Ureter (tissue), 1 donor: ENCODE measurements at places on chromosomes 2 and 18.

DNA sequence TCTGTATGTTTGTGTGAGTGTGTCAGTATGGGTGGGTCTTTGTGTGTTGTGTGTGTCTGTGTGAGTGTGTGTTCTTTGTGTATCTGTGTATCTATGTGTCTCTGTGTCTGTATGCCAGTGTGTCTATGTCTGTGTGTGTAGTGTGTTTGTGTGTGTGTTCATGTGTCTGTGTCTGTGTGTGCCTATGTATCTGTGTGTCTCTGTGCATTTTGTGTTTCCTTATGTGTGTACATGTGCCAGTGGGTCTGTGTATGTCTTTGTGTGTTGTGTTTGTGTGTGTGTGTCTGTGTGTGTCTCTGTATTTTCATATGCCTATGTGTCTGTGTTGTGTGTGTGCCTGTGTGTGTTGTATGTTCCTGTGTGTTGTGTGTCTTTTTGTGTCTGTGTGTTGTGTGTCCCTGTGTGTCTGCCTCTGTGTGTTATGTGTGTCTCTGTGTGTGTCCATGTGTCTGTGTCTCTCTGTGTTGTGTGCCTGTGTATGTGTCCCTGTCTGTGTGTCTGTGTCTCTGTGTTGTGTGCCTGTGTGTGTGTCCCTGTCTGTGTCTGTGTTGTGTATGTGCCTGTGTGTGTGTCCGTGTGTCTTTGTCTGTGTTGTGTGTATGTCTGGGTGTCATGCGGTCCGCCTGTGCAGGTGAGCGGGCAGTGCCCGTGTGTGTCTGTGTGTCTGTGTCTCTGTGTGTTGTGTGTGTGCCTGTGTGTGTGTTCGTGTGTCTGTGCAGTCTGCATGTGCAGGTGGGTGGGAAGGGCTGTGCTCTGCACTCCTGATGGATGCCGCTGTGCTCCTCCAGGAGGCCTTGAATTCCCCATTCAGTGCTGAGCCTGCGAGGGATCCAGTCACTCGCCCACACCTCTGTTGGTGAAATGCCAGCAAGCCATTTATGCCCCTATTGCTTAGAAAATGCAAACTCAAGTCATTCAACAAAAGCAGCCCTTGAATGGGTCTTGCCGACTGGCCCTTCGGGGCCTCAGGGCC lies 37.4 kb downstream of the KLHL29 start:
- DNase-seq: peak; percentile 19

DNA sequence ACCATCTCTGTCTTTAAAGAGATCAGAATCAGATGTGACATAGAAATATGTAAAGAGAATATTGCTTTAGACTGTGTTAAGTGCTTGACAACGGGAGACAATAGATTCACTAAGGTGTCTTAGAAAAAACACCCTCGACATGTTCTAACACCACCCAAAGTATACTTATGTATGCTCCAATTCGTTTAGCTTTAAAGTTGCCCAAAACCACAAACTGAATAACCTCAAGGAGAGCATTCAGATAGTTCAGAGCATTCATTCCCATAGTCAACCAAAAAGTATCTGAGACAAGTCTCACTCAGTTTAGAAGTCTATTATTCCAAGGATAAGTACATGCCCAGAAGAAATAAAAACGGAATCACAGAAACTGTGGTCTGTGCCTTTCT lies 96.4 kb downstream of the KYNU start:
- no peak for DNase-seq

- no peak for DNase-seq
Measured at GRCh38 chr2:164213916-164214315, 407.4 kb downstream of the GRB14 start.

GRCh38 chr2:168614172-168615018 lies 158.3 kb downstream of the CERS6 start:
- no peak for DNase-seq

GRCh38 chr18:58208207-58208932 lies 164.3 kb downstream of the NEDD4L start:
- no peak for DNase-seq

GRCh38 chr18:31821545-31822171 lies 61.0 kb upstream of the SLC25A52 start:
- DNase-seq: no peak

- no peak for DNase-seq
Measured at GRCh38 chr2:16718576-16719484, 53.2 kb upstream of the CYRIA start.

DNA sequence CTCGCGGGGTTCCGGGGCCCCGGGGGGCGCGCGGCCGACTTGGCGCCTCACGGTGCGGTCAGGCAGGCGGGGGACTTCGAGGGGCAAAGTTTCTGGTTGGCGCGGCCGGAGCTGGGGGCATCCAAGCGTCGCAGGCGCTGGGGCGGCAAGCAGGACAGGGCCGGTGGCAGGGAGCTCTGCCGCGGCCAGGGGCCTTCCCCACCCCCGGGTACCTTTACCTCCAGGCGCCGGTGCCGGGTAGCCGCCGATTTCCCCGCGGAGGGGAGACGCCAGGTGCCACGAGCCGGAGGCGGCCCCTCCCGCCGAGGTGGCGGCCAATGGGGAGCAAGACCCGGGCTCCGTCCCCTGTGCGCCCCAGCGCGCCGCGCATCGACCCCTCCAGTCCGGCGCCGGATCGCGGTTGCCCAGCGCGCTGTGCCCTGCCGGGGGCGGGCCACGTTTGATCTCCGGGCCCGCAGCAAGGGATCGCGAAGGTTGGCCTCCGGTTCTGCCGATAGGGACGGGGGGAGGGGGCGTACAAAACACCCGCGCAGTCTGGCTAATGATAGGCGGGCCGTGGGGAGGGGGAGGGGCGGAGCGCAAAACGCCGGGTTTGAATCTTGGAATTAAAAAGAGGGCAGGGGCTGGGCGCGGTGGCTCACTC lies at the start of gene ST8SIA5:
ST8SIA5 (minus strand) TSS at position 495 of the 643 bp plus-strand sequence. CDS start 545 bp downstream, outside the sequence.
- no peak for DNase-seq

DNA sequence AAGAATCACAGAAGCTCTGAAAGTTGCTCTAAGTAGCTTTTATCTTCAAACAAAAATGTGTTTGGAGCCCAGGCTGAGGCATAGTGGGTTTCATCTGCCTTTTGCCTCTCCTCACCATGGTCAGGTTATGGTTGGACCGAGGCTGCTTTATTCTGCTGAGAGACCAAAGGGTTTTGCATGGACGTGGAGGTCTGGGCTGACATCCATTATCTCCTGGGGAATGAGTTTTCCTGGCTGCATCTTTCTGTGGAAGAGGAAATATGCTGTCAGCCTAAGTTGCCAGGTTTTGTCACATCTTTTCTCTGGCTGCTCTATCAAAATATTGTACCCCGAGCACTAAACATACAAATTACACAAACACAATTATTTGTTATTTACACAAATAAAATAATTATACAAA lies 223.2 kb downstream of the LDLRAD4 start:
- DNase-seq: no peak

GRCh38 chr2:33804155-33804554 lies 205.1 kb upstream of the FAM98A start:
- DNase-seq: no peak

DNA sequence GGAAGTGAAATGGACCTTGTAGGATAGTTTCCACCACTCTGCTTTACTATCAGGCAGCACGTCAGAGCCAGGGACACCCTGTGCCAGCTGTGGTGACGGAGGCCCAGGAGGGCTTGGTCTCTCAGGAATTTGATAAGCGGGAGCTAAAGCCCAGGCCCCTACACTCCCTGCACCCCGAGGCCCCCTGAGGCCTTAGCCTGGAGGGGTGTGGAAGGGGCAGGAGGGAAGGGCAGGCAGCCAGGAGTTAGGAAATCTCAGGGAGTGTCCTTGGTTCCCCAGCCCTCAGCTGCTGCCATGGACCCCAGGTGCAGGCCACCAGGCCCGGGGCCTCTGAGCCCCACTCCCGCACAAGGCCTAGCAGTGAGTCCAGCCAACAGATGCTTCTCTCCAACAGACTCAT lies 38.2 kb downstream of the PDIA6 start:
- DNase-seq: no peak

DNA sequence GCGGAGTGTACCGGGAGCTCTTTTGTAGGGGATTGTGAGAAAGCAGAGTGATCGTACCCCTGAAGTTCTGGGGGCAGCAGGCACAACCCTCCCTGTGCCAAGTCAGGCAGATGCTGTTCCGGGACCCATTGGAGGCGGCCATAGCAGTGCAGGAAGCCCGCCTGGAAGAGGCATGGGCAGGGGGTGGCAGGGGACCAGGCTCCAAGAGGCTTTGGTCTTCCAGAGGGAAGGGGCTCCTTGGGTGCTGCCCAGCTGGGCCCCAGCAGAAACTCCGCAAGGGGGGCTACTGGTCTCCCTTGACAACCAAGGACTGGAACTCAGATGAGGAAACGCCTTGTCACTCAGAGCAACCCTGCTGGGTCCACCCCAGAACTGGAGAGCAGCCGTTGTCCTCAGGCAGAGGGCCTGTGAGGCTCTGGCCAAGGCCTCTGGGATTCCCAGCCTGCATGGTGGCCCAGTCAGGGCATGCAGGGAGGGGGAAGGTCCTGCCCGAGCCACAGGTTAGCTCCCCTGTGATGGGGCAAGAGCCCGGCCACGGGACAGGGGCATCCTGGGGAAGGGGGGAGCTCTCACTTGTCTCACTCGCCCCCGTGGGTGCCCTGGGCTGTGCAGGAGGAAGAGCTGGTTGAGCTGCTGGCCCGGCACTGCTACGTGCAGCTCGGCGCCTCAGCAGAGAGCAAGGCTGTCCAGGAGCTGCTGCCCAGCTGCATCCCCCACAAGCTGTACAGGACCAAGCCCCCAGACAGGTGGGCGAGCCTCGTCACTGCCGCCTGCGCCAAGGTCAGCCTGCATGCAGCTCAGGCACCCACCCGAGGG lies 21.0 kb upstream of the GPR17 start:
- DNase-seq: no peak

GRCh38 chr2:134276381-134277172 lies 22.7 kb downstream of the MGAT5 start:
- DNase-seq: no peak

- DNase-seq: no peak
Measured at GRCh38 chr2:133841900-133842299, 273.6 kb upstream of the NCKAP5 start.

GRCh38 chr2:74499940-74500577 lies 656 bp upstream of the LBX2 start:
- no peak for DNase-seq

DNA sequence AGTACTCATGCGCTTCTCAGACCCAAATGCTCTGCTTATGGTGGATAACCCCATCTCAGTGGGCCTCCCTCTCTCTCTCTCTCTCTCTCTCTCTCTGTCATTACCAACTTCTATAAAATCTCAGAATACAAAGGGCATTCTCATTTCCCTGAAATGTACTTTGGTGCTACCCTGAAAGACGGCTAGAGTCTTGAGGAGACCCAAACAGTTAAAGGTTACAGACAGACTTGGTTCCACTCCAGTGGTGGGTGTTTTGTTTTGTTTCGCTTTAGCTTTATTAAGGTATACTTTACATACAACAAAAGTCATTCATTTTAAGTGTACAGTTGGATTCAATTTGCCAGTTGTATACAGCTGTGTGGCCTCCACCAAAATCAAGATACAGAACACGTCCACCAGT lies 60.9 kb downstream of the BCL11A start:
- no peak for DNase-seq

- no peak for DNase-seq
Measured at GRCh38 chr2:235845245-235845644, 322.9 kb downstream of the GBX2 start.

DNA sequence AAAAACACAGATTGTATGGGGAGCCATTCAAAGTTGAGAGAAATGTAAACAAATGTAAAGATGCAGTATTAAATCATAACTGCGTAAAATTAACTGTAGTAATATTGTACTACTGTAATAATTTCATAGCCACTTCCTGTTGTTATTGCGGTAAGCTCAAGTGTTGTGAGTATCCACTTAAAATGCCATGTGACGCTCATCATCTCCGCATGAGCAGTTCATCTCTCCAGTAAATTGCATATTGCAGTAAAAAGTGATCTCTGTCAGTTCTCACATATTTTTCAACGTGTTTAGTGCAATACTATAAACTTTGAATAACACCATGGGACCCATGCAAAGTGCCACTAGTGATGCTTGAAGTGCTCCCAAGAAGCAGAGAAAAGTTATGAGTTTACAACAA lies 41.8 kb upstream of the SP3 start:
- DNase-seq: no peak

DNA sequence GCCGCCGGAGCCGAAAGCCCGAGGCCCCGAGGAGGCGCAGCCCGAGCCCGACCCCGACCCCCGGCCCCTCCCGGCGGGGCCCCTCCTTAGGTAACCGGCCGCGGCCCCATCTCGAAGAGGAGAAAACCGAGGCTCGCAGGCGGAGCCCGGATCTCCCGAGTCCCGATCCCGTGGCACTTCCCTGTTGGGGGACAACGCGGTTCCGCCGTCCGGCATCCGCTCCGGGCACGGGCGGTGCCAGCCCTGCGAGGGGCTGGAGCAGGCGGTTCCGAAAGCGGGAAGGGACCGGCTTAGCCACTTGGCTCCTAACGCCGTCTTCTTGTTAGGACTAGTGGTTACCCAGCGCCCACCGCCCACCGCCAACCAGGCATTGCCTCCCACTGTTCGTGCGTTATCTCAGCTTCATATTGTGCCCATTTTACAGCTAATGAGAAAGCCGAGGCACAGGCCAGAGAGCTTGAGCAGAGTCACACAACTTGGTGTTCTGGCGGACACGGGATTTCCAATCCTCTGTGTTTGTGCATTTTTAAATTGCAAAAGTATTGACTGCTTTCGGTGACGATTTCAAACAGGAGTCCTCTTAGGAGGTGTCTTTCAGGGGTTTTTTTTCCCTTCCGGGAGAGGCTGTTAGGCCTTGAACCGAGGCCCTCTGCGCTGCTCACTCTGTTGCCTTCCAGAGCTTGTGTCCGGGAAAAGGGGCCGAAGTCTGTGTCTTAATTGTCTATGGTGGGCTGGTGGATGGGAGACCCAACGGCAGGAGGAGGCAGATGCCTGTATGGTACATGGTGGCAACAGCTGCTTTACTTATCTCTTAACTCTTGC lies 562 bp downstream of the CENPA start:
- DNase-seq: no peak

GRCh38 chr2:37631698-37632097 lies 39.7 kb downstream of the CDC42EP3 start:
- no peak for DNase-seq

GRCh38 chr18:72973841-72974240 lies 106.1 kb upstream of the NETO1 start:
- DNase-seq: no peak

GRCh38 chr2:136448986-136449780 lies 316.2 kb upstream of the THSD7B start:
- no peak for DNase-seq
